ENCODE measurements at places on chromosomes 3 and 15.

- DNase-seq: no peak
These were observed 1294.1 kb downstream of the NSUN3 start for GRCh38 chr3:95356764-95357501.

DNA sequence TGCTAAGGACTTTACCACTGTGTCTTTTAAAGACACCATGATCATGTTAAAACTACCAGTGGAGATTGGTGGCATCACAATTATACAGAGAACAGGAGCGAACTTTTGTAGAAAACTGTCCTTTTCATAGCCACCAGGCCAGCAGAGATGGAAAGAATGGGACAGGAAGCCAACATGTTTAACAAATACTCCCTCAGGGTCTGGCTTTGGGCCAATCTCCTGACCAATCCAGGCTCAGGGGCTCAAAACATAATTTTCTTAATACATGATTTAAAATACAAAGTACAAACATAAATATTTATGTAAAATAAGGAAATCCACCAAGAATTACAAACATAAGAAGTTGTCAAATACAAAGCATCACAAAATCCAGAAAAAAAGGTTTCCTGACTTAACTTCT lies 266.0 kb downstream of the VPS13C start:
- no peak for DNase-seq

- no peak for DNase-seq
These were observed 288.2 kb downstream of the TBL1XR1 start for GRCh38 chr3:176909044-176909443.

GRCh38 chr3:17771177-17772017 lies 29.0 kb upstream of the TBC1D5 start:
- DNase-seq: no peak

DNA sequence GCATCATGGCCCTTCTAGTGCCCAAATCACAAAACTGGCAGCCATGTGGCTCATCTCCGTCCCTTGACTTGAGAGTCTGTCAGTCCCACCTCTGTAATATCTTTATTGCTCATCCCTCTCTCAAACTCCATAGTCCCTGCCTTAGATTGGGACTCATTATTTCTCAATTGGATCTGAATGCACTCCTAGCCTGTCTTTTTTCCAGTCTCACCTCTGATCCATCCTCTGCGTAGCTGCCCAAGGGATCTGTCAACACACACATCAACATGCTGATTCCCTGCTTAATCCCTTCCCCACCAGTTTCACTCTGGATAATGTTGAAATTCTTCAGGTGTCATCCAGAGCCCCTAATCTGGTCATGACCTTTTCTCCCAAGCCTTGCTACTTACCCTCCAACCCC lies 39.3 kb downstream of the NMNAT3 start:
- no peak for DNase-seq

DNA sequence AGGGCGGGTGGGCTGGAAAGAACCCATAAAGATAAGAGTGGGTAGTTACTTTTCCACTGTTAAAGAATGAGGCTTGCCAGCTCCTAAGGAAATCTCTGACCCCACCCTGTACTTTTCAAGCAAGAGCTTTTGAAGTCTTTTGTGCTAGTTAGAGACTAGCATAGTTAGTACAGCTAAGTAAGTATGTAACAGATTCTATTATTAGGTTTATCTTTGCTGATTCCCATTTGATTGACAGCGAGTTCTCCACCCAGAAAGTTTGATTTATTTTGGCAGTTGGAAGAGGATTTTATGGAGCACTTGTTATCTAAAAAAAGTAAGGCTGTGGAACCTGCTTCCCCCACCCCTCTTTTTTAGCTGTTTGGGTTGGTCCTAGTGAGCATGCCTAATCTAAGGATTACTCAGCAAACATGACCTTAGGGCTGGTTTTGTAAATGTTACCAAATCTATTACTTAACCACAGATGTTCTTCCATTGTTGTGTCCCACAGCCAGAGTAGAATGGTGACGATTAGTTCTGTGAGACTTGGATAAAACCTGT lies 57.6 kb downstream of the FNDC3B start:
- no peak for DNase-seq

GRCh38 chr3:155323063-155323666 lies 29.7 kb upstream of the STRIT1 start:
- DNase-seq: peak; percentile 51

GRCh38 chr3:58048301-58048700 lies 40.1 kb downstream of the FLNB start:
- DNase-seq: no peak

GRCh38 chr3:107063351-107063750 lies 313.9 kb upstream of the CCDC54 start:
- DNase-seq: no peak
